AG20443 (cell line): ENCODE measurements at places on chromosomes 3 and 15.

DNA sequence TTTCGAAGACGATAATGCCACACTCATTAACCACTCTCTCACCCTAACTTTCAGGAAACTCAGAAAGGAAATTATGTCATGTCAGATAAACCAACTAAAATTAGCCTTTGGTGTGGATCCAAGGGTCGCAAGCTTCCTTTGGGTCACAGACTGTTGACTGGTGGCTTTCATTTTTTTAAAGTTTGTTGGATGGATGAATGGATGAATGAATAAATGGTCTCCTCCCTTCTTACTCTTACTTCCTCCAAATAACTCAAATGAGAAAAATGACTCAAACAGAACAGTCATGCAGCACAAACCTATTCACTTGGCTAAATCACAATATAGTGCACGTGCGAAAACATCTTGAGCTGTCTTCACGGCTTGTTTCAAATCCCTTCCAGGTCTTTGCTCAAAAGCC lies 82.9 kb upstream of the HACD2 start:
- no peak for DNase-seq

- no peak for DNase-seq
Observed at GRCh38 chr15:65761210-65761926, 30.7 kb downstream of the DENND4A start.

DNA sequence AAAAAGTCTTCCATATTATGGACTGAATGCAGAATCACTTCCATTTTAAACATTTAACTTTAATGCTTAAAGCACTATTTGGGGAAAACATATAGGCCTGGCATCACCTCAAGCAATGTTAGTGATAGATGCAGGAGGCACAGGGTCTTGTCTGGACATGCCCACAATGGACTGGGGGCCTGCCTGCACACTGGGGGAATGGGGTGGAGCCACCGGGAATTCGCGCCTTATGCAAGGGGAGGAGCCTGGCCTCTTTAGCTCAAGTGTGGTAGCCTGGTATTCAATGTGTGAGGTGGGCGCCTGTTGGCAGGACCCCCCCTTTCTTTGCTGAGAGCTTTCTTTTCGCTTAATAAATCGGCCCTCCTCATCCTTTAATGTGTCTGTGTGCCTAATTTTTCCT lies 29.9 kb downstream of the ACKR4 start:
- no peak for DNase-seq

DNA sequence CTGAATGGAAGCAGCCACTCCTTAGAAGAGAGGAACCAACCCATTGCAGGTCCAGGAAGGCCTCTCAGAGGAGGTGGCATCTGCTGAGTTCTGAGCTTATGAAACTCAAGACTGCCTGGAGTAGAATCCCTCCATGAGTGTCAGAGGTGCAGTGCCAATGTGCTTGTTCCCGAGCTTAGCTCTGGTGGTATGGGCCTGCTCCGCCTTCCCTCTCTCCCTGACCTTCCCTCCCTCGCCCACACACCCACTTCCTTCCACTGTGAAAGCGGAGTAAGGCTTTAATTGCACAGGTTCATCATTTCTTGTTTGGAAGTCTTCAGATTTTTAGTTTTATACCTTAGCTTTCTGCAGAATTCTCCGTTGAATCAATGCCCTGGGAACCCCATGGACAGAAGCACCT lies 208.0 kb upstream of the BHLHE40 start:
- no peak for DNase-seq

- peak; percentile 37 for DNase-seq
Observed at GRCh38 chr3:156630081-156630772, 44.2 kb upstream of the TIPARP start.

DNA sequence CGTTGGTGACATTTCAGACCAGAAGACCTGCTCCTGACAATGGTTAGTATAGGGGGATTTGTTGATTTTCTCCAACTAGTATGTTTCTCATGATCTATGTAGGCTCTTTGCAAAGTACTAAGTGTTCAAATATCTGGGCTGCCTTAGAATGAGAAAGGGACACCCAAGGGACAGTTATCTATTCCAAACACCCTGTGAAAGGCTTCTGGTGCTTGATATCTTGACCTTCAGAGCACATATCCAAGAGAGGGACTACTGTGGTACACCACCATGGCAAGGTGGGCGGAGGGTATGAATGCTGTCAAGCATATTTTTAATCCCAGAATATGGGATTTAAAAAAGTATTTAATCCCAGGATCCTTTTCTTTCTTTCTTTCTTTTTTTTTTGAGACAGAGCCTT lies 1.1 kb downstream of the FANCD2OS start:
- DNase-seq = no peak

GRCh38 chr3:173006006-173006405 lies 135.0 kb downstream of the SPATA16 start:
- DNase-seq = no peak

DNA sequence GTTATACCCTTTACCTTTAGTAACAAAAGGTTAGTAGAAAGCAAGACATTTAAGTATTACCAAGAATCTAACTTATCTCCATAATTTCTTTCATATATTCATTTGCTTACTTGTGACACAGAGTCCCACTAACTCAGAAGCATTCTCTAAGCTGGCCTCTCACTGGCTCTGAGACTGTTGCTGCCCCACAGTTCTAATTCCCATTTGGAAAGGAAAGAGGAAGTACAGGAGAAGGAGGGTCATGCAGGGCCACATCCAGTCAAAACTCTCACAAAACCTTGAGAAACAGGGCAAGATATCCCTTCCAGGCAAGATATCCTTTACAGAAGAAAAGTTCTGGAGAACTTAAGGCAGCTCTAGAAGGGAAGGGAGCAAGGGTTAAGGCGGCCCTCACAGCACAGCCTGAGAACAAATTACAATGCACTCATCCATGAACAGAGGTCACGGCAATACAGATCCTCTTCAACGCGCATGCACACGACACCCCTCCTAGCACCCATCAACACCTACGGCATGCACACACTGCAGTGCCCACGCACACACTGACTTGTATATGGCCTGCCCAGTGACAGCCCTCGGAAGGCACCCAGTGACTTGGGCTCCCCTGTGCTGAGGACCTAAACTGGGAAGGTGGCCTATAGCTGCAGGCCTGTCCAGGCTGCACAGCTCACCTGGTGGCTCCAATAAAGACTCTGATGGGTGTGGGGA lies 13.0 kb upstream of the MYO5C start:
- DNase-seq = no peak

DNA sequence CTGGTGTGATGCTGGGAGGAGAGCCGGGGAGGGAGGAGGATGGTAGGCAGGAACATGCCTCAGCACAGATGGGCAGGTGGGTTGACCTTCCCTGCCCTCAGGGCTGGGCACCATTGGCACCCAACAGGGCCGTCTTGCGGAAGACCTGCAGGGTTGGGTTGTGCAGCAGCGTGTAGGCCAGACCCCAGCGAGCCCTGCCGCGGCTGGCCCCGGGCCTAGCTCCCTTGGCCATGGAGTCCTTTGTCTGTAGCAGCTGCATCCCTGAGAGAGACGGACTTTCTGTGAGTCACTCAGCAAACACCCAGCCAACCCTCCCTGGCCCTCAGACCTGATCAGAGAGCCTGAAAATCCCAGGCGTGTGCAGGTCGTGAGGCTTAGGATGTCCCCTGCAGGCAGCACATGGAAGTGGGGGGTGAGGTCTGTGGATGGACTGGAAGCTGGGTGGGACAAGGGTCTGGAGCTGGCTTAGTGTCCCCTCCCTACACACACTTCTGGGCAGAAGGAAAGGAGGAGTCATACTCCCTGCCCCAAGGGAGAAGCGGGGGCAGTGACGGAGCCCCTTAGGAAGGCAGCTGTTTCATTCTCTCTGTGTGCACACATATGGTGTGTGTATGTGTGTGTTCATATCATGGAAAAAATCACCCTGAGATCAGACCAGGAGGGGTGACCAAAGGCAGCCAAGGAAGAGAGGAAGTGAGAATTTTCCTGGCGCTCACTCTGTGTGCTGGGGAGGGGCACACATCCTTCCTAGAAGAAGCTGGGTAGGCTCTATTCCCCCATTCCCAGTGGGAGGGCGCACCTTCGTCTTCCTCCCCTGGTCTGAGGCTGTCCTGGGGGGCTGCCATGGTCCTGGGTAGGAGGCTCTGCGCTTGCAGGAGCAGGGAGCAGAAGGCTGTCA lies 6.7 kb downstream of the ISLR start:
- peak; percentile 70 for DNase-seq

GRCh38 chr15:82680200-82681102 lies 29.2 kb downstream of the AP3B2 start:
- no peak for DNase-seq

DNA sequence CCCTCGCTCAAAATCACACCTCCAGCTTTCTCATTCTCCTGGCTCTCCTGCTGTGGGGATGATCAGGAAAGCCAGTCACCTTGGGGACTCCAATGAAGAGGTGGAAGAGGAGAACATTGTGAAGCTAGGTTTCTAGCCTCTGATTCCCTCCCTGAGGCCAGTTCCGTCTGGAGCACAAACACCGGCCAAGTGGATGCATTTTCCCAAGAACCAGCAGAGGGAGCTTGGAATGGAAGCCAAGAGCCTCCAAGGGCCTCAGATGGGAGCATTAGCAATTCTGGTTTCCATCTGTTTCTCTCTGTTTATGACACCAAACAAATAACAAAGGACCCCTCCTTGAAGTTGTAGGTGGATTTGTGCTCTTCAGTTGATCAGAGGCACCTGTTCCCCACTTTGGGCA lies 40.6 kb upstream of the NMNAT3 start:
- DNase-seq = peak; percentile 68

DNA sequence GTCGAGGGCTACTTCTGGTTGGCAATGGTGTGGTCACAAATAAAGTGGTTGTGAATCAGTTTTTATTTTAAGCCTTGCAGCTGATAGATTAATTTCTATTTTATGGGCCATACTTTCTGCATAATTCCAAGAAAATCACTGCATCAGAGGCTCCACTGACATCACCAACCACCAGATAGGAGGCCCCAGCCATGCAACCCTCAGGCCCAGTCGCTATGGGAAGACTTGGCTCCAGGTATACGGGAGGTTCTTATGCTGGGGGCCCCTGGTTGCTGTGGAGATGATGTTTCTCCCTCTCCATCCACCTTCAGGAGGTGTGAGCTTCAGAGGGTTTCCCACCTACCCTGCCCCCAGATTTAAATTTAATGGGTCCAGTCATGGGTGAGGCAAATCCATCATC lies 57.4 kb downstream of the ISG20 start:
- DNase-seq = no peak
